ENCODE measurements at places on chromosomes 7 and 10.

GRCh38 chr10:23525406-23525805 is 86.5 kb downstream of the OTUD1 start:
- peak; percentile 45 for DNase-seq

DNA sequence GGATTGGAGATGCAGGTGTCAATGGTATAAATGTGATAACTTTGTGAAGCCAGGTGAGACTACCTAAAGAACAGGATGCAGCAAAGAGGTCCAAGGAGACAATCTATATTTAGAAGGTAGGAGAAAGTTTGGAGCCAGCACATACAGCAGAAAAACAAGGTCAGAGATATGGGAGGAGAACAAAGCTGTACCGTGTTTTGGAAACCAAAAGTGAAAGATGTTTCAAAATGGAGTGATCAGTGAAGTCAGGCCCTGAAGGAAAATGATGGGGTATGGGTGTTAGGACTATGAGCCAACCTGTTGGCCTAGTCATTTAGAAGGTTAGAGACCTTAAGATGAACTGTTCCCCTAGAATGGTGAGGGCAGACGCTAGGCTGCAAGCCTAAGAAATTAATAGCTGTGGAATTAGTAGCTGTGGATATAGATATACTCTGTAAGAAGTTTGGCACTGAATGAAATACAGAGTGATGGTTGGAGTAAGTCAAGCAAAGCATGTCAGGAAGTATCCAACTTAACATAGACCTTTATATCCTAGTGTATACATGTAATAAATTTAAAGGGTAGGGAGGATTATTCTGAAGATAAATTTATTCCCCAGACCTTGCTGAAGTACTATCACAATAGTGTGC is 149.8 kb upstream of the WNT16 start:
- DNase-seq, result no peak

GRCh38 chr7:40921589-40922315 is 781.1 kb downstream of the INHBA start:
- DNase-seq, result no peak

- DNase-seq, result no peak
Measured at GRCh38 chr10:103804871-103805270, 50.5 kb downstream of the SH3PXD2A start.

DNA sequence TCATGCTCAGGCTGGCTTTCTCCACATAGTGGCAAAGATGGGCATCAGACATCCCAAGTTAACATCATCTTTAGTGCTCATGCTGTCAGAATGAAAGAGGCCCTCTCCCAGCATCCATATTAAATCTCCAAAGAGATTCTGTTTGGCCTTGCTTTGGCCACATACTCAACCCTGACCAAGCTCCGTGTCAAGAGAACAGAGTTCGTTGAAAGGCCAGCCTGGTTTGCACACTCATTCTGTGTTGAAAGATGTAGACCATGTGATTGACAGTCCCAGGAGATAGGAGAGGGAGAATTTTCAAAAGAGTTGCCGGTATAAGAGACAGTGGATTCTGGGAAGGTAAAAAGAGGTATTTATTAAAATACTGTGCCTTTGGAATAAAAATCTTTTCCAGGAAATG is 19.7 kb downstream of the MET start:
- peak; percentile 22 for DNase-seq

- DNase-seq, result no peak
Measured at GRCh38 chr7:88615336-88615735, 144.2 kb upstream of the ZNF804B start.

DNA sequence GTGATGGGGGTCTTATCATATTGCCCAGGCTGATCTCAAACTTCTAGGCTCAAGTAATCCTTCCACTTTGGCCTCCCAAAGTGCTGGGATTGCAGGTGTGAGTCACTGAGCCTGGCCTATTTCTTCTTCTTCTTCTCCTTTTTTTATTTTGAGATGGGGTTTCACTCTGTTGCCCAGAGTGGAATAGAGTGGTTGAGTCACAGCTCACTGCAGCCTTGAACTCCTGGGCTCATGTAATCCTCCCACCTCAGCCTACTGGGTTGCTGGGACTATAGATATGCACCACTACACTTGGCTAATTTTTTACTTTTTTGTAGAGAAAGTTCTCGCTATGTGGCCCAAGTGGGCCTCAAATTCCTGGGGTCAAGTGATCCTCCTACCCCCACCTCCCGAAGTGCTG is 124.3 kb downstream of the SKIDA1 start:
- peak; percentile 43 for DNase-seq

GRCh38 chr10:86305521-86305920 is 61.1 kb downstream of the GRID1 start:
- no peak for DNase-seq

- DNase-seq, result peak; percentile 39
Measured at GRCh38 chr10:102501201-102502028, 1.1 kb downstream of the ACTR1A start.

- no peak for DNase-seq
Measured at GRCh38 chr10:71223347-71224058, 11.1 kb downstream of the UNC5B start.

GRCh38 chr7:69873512-69873911 is 275.2 kb downstream of the AUTS2 start:
- no peak for DNase-seq

DNA sequence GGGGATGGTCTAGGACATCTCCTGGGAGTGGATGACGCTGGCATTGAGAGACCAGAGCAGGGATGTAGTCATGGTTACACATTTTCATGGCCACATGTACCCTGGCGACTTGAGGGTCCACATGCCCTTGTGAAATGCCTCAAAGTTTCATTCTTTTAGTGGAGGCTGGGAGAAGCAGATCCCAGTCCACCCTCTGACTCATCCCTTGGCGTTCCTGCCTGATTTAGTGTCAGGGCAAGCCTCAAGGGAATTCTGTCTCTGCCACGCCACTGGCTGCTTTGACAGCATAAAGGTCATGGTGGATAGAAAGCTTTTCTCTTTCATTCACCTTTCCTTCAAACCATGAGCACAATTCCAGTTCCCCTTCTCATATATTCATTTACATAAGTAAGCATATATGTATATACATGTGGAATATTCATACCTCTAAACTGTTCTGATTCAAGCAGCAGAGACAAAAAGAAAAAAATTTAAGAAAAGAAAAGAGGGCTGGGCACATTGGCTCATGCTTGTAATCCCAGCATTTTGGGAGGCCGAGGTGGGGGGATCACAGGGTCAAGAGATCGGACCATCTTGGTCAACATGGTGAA is 21.8 kb upstream of the KIF5B start:
- peak; percentile 66 for DNase-seq

DNA sequence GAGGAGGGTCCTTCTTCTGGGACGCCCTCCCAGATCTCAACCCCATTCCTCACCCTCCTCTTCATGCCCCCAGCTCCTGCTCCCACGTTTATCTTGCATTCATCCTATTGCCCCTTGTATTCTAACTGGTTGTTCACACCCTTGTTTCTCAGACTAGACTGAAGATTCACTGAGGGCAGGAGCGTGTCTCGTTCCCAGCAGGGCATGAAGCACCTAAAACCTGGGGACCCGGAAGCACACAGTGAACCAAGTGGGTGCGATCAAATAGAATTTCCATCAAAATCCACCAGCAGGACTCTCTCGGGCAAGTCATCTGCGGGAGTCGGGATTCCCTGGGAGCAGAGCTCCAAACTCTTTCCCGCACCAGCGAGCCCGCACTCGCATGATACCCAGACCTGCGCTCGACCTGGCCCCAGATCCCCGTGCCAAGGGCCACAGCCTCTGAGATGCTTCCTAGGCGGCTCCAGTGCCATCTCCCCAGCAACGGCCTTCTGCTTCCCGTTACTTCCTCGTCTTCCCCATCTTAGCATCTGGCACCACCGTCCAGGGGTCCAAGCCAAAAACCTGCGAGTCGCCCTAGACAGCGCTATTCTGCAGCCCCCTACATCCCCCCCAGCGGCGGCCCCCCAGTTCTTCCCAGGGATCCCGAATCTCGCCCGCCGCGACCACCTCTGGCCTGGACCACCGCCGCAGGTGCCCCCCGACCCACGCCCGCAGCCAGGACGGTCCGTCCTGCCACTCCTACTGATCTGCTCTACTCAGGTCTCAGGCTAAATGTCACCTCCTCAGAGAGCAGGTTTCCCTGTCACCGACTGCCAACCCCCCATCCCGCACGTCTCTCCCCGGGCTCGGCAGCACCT is 6.1 kb upstream of the GBX1 start:
- no peak for DNase-seq

DNA sequence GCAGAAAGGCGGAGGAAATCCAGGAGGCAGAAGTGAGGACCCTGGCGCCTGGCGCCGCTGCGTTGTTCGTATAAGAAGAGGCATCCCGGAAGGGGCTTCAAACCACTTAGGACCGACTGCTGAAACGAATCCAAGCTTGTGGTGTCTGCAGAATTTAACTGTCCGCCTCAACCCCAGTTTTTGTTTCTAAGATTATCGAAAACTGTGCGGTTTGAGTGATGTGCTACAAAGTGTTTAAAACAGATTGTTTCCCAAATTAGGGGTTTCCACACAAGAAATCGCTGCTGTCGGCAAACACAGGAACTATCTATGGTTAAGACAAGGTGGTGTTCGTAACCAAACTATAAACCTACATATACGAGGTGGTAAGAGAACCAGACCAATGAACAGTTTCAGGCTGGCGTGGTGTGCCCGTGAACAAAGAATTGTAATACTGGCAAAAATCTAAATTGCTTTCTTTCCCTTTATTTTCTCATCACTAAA is 835 bp upstream of the DGKI start:
- no peak for DNase-seq

DNA sequence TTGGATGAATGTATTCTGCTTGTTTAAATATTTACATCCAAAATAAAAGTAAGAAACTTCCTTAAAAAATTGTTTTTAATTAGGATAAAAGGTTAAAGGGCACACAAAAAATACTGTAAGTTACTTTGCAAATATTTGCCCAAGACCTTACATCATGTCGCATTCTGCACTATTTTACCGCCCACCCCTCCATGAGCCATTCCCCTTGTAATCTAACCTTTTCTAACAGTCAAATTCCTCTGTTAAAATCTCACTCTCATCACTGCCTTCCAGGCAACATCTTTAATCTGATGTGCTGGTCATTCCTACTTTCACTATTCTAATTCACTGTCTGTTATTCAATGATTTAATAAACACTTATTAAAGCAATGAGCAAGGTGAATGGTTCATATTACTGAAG is 23.2 kb downstream of the TSPAN12 start:
- no peak for DNase-seq

DNA sequence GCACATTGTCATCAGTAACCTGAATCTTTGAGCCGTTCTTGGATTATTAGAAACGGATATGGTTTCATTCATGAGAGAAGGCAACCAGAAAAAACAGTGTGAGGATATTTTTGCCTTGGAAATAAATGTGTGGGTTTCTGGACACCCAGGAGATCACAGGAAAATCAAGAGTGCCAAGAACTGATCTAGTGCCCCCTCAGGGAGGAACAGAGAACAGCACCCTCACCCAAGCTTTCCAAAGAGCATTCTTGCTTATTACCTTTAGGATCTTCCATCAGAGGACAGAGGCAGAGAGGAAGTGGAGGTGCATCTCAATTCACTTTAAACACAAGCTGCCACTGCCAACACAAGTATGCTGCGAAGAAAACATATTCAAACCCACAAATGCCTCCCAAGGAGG is 851.5 kb upstream of the COBL start:
- no peak for DNase-seq

Data from cardiac fibroblast (primary cell).